ENCODE measurements at places on chromosomes 7 and 10.

- DNase-seq: no peak
Measured at GRCh38 chr10:125005312-125006187, 63.6 kb downstream of the ZRANB1 start.

GRCh38 chr7:46484906-46485305 is 563.8 kb upstream of the IGFBP3 start:
- no peak for DNase-seq

- DNase-seq: no peak
Measured at GRCh38 chr7:106987777-106988176, 56.7 kb upstream of the PRKAR2B start.

GRCh38 chr7:51024867-51025266 is 242.2 kb upstream of the GRB10 start:
- DNase-seq: no peak

DNA sequence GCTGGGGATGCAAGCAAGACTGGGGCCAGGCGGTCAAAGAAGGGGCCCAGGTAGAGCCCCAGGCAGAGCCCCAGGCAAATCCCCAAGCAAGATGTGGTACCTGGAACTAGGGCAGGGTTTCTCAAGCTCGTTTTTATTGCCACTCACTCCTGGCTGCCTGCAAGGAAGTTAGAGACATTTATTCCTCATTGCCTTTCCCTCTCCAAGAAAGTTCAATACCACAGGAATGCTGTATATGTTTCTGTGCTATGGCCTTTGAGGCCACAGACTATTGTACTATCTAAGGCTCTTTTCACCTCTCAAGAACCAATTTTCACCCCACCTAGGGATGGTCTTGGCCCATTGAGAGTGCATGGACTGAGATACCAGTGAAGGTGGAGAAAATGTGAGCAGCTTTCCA is 71.3 kb downstream of the TACC2 start:
- no peak for DNase-seq

Data from left kidney (tissue), 8 donors.